T-helper 2 cell (primary cell): ENCODE measurements at places on chromosomes 13 and 19.

GRCh38 chr19:913080-913748 is at the start of gene R3HDM4:
Gene R3HDM4, minus strand, starts transcription at chr19:913219. Its CDS starts 62 bp downstream, at chr19:913157.
- peak; percentile 74 for DNase-seq

GRCh38 chr19:13629687-13630357 is 123.5 kb upstream of the CACNA1A start:
- no peak for DNase-seq

- DNase-seq: no peak
Measured at GRCh38 chr13:23447927-23448326, 14.4 kb upstream of the SACS start.

DNA sequence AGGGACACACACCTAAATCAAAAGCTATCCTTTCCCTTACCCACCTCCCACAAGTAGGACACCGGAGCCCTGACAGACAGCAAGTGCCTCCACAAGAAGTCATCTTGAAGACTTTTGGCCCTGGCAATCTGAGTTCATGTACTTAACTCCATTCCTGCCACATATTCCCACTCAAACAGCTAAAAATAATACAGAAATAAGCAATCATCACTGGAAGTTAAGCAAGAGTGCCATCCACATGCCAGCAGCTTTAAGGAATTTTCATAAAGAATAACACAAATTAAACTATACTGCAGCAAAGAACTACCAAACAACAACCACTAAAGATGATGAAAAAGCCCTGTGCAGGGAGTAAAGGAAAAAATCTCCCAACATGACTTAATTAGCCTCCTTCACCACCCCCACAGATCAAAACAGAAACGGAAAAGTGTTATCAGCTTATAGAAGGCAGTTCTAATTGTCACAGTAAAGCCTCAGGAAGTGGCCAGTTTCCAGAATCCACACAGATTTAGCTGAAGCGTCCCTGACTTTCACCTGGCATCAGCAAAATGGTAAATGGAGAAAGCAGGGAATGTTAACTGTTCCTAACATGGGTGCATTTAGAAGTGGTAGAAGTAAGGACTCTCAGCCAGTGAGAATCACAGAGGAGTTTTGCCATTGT is 343.9 kb downstream of the TBC1D4 start:
- DNase-seq: no peak

- no peak for DNase-seq
Measured at GRCh38 chr13:41546372-41547190, 89.2 kb downstream of the RGCC start.

- no peak for DNase-seq
Measured at GRCh38 chr13:29835280-29836061, 14.9 kb downstream of the UBL3 start.

DNA sequence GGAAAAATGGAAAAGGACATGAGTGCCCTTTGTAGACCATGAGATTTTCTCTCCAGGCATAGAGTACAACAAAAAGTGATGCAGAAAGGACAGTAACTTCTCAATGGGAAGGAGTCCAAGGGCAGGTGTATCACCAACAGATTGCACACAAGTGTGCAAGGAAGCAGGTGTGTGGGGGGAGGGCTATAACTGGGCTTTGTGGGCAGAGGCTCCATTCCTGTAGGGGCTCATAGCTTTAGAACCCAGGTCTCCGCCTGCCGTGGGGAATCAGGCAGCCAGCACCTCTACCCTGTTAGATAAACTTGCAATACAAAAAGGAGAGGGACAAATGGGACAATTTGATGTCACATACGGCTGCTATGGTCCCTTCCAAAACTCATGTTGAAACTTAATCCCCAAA is 119.8 kb downstream of the MIPEP start:
- no peak for DNase-seq

DNA sequence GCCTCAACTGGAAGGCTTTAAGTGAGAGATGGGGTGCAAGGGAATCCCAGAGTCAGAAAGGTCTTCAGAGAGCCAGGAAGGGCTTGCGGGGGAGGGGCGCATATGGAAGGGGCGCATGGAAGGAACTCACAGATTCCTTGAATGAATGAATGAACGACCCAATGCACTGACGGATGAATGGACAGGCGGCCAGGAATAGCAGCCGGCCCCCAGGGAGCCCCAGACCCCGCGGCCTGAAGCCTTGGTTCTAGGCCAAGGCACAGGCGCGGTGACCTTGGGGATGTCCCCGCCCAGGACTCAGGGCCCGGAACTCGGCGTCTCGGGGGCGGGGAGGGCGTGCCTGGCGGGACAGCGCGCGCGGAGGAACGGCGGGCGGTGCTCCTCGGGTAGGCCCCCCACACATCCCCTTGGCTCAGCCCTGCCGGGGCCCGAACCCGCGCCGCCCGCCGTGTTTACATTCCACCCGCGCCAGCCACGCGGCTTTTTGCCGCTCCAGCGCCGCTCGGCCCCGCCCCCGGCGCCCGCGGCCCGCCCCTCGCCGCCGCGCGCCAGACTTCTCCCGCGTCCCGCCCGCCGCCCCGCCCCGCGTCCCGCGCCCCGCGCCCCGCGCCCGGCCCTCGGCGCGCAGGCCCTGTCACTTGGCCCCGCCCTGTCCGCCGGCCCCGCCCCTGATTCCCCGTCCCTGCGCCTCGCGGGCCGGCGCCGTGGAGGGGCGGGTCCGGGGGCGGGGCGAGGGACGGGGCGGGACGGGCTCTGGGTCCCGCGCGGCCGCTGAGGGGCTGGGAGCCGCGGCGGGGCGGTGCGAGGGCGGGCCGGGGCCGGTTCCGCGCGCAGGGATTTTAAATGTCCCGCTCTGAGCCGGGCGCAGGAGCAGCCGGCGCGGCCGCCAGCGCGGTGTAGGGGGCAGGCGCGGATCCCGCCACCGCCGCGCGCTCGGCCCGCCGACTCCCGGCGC is at the start of gene CCNE1:
TSS of gene CCNE1 (plus strand) at position 867 of the 955 bp plus-strand sequence. CDS start 565 bp downstream, outside the sequence.
- peak; percentile 98 for DNase-seq

- no peak for DNase-seq
Measured at GRCh38 chr13:109655206-109655600, 131.2 kb downstream of the IRS2 start.

DNA sequence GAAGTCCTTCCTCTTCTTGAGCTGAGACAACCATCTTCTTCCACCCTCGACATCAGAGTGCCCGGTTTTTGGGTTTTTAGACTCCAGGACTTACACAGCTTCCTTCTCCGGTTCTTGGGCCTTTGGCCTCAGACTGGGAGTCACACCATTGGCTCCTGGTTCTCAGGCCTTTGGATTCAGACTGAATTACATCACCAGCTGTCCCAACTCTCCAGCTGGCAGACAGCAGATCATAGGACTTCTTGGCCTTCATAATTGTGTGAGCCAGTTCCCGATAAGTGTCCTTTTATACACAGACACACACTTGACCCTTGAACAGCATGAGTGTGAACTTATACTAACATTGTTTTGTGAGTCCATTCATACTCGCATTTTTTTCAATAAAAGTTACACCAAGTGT is 166.0 kb upstream of the UBL3 start:
- no peak for DNase-seq

- DNase-seq: no peak
Measured at GRCh38 chr19:45138303-45138751, 22.5 kb downstream of the NKPD1 start.

GRCh38 chr13:40438022-40438680 is 228.3 kb downstream of the FOXO1 start:
- DNase-seq: no peak

DNA sequence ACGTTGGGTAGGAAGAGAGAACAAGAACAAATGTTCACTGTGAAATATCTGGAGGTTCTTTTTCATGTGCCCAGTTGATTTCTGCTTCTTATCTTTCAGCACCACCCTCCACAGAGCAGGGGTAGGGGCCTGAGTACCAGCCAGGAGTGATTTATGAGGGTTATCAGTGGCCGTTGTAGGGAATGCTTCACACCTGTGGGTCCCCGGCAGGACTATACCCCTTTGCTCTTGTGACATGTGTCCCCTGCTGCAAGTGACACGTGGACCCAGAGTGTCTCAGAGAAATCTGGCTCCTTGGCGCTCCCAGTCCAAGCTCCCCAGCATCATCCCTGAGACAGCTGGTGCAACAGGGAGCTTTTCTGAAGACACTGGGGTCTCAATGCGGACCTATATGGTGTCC is 29.7 kb downstream of the SIAH3 start:
- DNase-seq: no peak

DNA sequence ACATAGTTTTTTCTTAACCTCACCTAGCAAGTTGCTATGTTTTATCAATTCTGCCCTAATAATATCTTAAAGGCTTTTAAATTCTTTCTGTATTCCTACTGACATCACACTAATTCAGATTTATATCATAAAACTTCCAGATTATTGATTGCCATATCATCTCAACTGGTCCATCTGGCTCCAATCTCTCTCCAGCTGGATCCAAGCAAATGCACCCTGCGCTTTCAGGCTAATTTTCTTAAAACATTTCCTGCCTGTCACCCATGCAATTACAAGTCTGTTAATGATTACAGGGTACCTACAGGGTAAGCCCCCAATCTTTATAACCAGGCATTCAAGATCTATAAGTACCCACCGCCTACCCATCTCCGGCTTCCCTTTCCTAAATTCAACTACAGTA is 95.2 kb downstream of the SERP2 start:
- DNase-seq: no peak

- no peak for DNase-seq
Measured at GRCh38 chr13:102904408-102904862, 58.6 kb downstream of the ERCC5 start.

GRCh38 chr19:3698974-3699740 is 1.1 kb downstream of the PIP5K1C start:
- DNase-seq: peak; percentile 11

- peak; percentile 70 for DNase-seq
Measured at GRCh38 chr19:35959040-35959967, 23.1 kb downstream of the LRFN3 start.

GRCh38 chr19:30328096-30328495 is 44.1 kb upstream of the ZNF536 start:
- DNase-seq: no peak

- DNase-seq: no peak
Measured at GRCh38 chr13:60758637-60759036, 361.6 kb downstream of the TDRD3 start.

GRCh38 chr19:5578097-5578846 is 10.5 kb upstream of the TINCR start:
- DNase-seq: peak; percentile 28

DNA sequence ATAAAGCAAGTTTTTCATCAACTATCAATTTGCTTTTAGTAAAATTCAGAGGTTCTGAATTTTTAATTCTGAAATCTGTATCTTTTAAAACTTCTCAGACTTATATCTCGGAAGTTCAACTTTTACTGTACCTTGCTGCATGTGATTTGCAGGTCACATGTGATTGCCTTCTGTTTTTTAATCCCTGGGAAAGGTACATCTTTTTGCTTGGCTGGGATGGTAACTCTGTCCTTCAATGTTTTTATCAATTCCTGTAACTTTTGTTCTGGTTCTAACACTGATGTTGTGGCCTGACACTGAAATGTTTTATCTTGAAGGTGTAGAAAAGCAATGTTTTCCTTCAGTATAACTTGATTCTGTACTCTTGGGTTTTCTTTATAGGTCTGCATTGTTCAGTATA is 16.2 kb upstream of the NAA16 start:
- DNase-seq: no peak

DNA sequence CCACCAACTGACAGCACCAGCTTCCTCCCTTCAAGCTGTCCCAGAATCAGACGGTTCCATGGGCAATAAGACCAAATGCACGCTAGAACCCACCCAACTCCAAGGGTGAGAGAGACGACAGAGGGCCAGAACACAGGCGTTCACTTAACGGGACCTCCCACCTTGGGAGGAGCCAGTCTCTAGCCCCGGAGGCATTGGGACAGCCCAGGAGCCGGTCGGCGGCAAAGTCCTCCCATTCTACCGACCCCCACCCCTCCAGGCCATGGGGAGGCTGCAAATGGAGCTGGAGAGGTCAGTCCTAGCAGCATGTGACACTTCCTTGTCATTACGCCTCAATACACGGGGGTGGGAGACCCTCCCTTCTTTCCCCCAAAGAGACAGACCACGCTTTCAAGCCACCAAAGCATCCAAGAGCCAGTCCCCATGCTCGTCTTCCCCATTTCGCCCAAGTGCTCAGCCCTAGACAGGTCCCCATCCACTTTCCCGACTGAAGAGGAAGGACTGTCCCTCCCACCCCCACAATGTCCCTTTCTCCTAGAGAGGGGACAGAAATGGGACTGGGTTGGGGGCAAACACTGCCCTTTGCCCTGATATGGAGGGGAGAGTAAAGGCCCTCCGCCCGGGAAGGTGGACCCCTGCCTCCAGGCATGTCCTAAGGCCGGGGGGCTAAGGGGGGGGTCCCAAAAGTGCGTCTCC is 964 bp downstream of the KHSRP start:
- DNase-seq: peak; percentile 26
